ENCODE measurements at places on chromosomes 2 and 18.

DNA sequence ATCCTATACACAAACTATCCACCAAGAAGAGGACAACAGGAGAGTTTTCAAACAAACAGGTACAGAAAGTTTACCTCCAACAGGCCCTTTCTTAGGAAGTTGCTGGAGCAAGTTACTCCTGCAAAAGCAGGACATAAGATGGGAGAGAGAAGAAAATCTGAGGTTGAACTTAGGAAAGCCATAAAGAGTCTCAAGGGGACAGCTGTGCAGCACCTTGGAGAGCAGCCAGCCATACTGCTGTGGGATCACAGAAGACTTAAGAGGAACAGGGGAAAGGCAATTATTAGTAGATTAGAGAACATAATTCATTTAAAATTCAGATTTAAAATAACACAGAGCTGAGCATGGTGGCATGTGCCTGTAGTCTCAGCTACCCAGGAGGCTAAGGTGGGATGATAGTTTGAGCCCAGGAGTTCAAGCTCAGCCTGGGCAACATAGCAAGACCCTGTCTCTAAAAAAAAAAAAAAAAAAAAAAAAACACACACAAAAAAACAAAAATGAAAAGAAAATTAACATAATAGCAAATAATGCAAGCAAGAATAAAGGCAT lies 148.1 kb upstream of the SIX3 start:
- DNase-seq: peak; percentile 69

DNA sequence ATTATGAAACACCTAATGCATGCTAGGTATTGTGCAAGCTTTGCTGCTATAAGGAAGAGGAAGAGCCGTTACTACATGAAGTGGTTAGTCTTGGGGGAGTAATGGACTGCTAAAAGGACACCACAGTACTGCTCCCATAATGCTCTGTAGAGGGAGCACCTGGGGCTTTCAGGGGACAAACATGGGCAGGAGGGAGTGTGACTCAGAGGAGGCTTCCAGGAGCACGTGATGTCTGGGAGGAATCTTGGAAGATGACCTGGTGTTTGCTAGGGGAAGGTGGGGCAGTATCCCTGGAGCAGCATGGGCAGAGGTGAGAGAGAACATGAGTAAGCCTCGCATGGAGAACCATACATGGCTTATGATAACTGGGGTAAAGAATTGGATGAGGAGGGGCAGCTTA lies 18.8 kb downstream of the MAPK4 start:
- DNase-seq: peak; percentile 52

GRCh38 chr2:195687320-195688086 lies 30.5 kb downstream of the SLC39A10 start:
- no peak for DNase-seq

DNA sequence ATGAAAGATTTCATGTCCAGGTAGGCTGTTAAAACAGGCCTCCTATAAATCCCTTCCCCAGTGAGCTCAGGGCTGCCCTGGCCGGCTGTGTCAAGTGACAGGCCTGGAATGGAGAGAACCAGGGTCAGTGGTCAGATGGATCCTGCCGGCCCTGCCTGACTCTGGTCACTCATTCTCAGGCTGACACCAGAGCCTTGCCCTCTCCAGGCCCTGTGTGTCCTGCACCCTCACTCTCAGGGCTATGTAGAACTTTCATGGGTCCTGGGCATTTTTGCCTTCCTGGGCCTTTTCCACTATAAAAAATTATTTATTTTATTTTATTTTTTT lies 82.0 kb upstream of the RGPD5 start:
- DNase-seq: no peak

- no peak for DNase-seq
Observed at GRCh38 chr2:6475155-6475940, 390.4 kb downstream of the CMPK2 start.

DNA sequence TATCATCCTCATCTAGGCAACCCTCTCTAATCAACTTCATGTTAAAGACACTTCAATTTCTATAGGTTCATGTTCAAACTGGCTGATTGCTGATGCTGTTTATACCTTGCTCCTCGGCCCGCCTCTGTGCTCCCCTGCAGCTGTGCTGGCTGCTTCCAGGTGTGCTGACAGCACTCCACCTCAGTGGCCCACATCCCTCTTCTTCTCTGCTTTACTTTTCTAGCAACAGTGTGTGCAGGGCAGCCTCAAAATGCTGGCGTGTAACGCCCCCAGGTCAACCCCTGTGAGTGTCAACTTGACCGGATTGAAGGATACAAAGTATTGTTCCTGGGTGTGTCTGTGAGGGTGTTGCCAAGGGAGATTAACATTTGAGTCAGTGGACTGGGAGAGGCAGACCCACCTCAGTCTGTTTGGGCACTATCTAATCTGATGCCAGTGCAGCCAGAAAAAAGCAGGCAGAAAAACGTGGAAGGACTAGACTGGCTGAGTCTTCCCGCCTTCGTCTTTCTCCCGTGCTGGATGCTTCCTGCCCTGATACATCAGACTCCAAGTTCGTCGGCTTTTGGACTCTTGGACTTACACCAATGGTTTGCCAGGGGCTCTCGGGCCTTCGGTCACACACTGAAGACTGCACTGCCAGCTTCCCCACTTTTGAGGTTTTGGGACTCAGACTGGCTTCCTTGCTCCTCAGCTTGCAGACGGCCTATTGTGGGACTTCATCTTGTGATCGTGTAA lies 94.7 kb downstream of the COL6A3 start:
- no peak for DNase-seq

GRCh38 chr2:191869178-191869577 lies 22.3 kb upstream of the CAVIN2 start:
- DNase-seq: peak; percentile 91

- no peak for DNase-seq
Observed at GRCh38 chr2:26979741-26980140, 9.3 kb downstream of the MAPRE3 start.

- DNase-seq: no peak
Observed at GRCh38 chr18:46401486-46402070, 255.4 kb downstream of the LOXHD1 start.

DNA sequence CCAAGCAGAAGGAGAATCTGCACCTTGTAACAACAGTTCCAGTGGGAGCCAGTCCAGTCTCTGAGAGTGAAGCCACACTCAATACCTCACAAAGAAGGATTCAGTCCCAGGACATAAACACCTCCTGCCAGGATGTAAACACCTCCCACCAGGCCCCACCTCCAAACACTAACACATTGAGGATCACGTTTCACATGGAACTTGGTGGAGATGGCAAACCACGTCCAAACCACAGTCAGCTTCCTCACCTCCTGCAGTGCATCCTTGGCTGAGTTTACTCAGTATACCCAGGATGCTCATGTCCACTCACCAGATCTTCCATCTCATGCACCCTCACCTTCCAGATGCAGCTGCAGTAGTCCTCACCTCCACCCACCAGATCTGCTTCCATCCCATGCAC lies 37.8 kb upstream of the TMEM18 start:
- no peak for DNase-seq

- DNase-seq: no peak
Observed at GRCh38 chr2:17035010-17035409, 369.4 kb upstream of the CYRIA start.

GRCh38 chr2:237593036-237593435 lies 2.5 kb upstream of the RAB17 start:
- no peak for DNase-seq

DNA sequence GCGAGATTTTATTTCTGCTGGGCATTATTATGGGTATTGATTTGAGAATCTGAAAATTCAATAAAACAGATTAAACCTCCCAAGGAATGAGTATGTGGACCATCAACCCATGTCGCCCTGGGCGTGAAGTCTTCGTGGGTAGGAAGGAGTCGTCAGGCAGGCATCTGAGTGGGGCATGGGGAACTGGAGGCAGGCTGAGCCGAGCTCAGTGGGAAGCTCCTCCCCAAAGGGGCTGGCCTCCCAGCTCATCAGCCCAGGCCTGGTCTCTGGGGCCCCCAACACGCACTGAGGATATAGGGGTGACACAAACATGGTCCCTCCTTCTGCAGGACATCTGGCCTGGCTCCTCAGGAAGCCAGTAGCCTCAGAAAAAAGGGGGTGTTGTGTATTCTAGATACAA lies 265.2 kb downstream of the TFCP2L1 start:
- no peak for DNase-seq

DNA sequence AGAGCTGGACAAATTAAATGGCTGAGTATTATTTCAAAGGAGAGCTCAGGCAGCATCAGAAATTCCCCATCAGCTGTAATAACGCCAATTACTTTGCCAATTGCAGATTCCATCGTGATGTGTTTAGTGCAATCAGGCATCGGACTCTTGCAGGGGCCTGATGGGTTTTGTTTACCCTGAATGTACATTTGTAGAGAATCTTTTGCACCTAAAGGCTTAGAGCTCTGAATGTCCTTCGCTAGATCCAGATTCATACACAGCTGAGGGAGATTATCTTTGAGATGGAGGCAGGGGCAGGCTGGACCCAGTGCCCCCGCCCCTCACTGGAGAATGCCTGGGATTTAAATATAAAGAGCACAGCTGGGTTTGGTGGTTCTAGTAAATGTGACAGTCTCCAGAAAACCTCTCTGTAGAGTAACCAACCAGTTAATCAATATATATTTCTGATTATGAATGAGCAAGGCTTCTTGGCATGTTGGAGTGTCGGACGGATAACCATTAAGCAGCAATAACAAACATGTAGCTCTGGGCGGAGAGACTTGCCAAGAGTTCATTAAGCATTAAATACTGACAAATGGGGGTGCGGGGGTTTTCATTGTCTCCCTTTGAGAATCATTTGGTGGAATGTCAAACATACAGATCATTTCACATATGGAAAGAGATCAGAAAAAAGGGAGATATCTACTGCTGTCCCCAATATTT lies 200.9 kb downstream of the SETBP1 start:
- no peak for DNase-seq

DNA sequence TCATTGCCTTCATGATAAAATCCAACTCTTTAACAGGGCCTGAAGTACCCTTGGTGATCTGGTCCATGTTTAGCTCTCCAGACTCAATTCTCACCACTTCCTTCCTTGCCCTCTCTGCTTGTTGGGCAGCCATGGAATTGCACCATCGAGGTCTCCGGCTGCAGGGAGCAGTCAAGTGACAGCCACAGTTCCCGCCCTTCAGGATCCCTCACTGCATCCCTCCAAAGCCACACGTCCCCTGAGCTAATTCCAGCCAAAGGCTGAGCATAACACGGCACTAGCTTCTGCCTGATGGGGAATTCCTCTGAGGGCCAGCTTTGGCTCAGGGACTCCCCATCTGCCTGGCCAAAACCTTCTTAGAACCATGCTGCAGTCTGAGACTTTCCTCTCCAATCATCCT lies 47.4 kb upstream of the SLC1A4 start:
- no peak for DNase-seq

GRCh38 chr2:181052523-181052891 lies 72.1 kb downstream of the UBE2E3 start:
- no peak for DNase-seq

DNA sequence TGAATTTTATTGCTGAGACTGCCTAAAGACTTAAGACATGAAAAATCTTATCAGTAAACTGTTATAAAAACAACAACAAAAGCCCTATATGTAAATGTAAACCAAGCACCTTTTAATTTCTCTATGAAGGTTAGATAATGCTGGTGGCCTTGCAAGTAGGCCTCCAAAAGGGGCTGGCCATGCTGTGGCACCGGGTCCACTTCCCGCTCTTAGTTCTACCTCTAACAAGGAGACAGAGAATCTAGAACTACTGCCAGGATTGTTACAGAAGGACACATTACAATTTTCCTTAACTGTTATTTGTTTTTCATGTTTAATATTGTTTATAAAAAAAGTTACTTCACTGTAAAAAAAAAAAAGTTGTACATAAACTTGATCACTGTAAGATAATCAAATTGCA lies 49.0 kb downstream of the UGP2 start:
- DNase-seq: peak; percentile 11

DNA sequence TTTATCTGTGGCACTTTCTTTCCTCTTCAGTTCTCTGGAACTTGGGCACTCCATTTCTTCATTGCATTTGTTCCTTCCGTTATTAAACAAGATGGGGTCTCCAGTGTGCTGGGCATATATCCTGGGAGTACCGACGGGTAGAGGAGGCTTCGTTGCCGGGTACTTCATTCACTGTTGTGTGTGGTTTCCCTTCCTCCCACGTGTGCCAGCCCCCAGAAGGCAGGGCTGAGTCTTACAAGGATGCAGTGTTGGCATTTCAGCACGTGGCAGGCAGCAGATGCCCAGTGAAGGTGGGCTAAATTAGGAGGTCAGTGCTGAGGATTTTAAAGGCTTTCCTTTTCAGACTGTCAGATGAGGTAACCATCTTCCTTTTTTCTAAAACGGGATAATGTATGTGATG lies 58.6 kb downstream of the MGAT5 start:
- no peak for DNase-seq

GRCh38 chr2:41912776-41913175 lies 135.0 kb upstream of the PKDCC start:
- DNase-seq: no peak

DNA sequence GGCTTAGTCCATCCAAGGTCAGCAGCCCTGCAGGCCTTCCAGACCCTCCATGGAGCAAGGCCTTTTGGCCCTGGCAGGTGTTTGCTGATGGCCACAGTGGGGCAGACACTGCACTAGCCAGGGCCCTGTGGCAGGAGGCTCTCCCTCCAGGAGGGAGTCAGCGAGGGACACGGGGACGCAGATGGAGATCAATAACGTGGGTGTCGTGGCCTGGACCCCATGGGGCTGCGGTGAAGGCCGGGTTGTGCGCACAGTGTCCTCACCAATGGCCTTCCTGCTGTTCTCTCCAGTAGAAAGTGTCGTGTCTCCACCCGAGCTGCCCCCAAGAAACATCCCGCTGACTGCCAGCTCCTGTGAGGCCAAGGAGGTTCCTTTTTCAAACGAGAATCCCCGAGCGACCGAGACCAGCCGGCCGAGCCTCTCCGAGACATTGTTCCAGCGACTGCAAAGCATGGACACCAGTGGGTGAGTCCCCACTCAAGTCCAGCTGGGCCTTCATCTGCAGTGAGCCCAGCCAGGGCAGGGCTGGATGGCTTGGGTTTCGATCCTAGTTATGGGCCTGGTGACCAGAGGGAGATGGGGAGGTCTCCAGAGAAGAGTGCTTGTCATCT lies 65.4 kb downstream of the INPP5D start:
- no peak for DNase-seq

DNA sequence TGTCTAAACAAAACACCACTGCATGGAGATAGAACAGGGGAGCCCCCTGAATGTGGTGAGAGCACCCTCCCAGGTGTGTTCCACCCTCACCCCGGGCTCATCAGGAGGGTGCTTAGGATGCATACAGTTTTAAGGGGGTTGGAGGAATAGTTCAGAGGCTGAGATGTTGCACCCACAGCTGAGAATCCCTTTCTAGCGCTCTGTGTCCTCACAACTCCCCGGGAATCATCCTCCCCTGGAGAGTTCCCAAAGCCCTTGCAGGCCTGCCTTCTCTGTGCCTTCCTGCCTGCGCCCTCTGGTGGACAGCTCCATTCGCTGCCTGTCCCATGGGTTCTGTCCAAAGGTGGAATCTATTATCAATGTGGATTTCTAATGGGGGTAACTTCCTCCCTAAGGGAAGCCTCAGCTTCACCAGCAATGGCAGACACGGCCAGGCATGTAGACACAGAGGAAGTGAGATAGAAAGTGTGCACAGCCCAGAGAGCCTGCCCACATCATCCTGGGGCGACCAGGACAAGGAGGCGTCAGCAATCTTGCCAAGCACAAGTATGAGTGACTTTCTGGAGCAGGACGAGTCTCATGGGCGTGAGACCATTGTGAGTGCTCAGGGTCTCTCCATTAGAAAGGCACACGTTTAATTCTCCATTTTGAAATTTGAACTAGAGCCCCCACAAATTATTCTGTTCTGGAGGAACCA lies 1.2 kb upstream of the UGT1A5 start:
- DNase-seq: peak; percentile 81
